ENCODE measurements at places on chromosomes 5 and 9.

DNA sequence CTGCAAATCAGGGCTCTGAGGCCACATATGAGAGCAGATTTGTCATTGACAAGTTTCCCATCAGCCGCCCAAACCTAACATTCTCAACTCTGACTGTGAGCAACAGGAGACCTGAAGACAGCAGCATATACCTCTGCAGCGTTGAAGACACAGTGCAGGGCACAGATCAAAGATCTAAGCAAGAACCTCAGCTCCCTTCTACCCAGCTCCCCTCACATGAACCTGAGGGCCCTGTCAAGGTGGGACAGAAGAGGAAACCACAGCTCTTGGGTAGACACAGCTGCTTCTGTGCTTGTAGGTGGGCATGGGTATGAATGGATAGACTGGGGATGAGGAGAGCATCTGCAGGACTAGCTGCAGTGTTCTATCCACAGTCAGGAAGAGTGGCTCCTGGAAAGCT lies 8.7 kb upstream of the PRSS3 start:
- DNase-seq = no peak

DNA sequence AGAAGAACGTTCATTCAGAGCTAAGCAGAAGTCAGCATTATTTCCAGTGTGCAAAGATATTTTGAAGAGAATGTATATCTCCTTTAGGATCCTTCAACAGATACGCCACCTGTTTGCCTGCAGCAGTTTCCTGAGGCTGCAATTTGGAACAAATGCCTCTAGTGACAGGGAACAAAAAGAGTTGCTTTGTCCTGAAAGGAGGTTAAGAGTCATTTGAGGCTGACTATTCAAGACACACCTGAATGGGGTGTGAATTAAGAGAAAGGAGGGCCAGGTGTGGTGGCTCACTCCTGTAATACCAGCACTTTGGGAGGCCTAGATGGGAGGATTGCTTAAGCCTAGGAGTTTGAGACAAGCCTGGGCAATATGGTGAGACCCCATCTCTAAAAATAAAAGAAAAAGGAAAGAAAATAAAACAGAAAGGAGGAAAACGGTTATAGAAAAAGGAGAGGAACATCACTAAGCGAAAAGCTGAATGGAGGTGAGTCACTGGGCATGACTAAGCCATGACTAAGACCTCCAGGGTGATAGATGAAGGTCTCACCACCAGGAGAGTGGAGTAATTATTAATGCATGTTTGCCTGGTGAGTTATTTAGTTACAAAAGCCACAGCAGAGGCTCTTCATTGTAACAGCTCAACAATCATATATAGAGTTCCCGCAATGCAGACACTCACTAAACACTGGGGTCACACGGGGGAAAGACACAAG lies 255.2 kb upstream of the TNC start:
- peak; percentile 70 for DNase-seq

- DNase-seq = no peak
These were observed 586.6 kb upstream of the TLE4 start for GRCh38 chr9:78985084-78985738.

GRCh38 chr5:19927919-19928318 lies 60.1 kb downstream of the CDH18 start:
- no peak for DNase-seq

DNA sequence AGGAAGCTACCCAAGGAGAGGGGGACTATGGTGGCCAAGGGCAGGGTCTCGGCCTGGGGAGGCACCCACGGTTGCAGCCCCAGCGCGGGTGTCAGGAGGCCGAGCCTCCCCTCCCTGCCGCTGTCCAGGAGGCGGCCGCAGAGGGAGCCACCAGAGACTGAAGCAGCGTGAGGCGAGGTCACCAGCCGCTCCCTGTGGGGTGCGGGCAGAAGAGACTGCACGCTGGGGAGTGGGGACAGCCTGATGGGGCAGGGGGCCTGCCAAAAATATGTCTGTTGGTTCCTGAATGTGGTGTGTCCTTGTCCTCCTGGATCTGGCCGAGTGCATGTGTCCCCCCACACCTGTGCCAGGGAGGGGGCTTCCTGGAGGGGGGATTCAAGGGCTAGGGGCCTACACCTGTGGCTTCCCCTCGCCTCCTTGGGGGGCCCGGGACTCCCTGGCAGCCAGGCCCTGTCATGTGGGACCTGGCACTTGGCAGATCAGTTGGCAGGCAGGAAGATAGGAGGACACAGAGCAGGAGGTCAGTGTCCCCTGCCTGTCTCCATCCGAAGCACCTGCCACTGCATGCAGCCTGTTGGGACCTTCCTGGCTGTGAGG lies 131.2 kb downstream of the DAB2IP start:
- no peak for DNase-seq
